ENCODE measurements at places on chromosomes 1 and 21.

- peak; percentile 19 for DNase-seq
These were observed 97.1 kb downstream of the AK5 start for GRCh38 chr1:77378723-77379535.

GRCh38 chr1:183604815-183605214 is 14.6 kb upstream of the NCF2 start:
- DNase-seq, result no peak

DNA sequence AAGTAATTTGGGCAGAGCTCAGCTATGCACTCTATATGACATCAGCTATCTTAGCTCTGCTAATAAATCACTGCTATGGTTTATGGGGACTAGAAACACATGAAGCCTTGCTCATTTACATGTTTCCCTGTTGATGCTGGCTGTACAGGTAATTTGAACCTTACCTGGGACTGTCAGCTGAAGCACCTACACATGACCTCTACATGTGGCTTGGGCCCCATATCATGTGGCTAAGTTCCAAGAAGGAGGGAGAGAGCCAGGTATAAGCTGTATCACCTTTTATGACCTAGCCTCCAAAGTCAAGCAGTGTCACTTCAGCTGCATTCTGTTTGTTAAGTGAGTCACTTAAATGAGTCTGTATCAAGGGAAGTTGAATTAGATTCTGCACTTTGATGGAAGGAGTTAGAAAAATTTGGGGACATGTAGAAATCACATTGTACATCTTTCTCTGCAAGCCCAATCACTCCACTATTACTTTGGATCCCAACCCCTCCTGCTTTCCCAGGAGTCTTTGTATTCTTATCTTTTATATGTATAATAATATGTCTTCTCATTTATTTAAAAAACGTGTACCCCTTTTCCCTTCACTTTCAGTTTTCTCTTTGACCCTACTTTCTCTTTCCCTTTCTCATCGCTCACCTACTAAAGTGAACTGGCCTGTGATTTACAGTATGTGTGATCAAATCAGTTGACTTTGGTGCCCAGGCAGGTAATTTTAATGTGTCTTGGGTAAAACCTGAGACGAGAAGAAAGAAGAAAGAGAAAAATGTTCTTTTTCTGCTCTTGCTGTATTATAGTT is 53.4 kb upstream of the PRKACB start:
- no peak for DNase-seq

- no peak for DNase-seq
These were observed 26.8 kb upstream of the KDM4A start for GRCh38 chr1:43622901-43623780.

DNA sequence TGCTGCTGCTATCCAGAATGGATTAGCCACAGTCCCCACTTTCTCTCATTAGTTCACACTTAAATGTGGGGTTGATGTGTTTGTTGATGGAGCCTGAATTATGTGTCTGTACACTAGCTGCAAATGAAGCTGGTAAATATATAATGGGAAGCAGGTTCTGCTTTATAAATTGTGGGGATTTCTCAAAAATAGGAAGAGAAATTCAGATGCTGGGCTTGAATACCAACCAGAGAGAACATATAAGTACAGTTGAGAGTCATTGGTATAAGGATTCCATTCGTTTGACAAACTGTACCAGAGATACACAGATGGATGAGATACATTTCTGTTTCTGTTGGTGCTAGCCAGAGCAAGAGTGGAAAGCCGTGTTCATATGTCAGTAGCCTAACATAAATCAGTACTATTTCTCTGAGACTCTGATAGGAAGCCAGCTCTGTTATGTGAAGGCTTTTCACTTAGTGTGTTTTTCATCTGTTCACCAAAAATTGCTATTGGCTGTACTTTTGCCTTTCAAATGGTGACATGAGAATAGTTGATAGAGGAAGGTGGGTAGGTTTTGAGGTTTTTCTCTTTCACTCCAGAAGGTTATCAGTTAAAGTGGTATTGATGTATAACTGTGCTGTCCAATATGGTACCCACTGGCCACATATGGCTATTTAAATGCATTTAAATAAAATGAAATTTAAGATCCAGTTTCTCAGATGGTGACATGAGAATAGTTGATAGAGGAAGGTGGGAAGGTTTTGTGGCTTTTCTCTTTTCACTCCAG is 15.6 kb downstream of the SMG7 start:
- no peak for DNase-seq

GRCh38 chr1:10515301-10515975 is 40.7 kb downstream of the PEX14 start:
- DNase-seq, result peak; percentile 75
